ENCODE measurements at places on chromosomes 2 and 18.

DNA sequence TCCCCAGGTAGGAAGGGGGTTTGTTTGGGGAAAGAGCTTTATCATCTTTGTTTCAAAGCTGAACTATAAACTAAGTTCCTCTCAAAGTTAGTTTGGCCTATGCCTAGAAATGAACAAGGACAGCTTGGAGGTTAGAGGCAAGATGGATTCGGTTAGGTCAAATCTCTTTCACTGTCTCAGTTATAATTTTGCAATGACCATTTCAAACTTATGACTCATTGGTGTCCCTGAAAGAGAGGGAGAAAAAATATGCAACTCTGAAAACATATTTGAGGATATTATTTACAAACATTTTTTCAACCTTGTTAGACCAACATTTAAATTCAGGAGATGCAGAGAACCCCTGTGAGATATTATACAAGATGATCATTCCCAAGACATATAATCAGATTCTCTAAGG is 95.7 kb downstream of the EFEMP1 start:
- no peak for DNase-seq

GRCh38 chr2:112688086-112688880 is 32.5 kb upstream of the NT5DC4 start:
- no peak for DNase-seq

DNA sequence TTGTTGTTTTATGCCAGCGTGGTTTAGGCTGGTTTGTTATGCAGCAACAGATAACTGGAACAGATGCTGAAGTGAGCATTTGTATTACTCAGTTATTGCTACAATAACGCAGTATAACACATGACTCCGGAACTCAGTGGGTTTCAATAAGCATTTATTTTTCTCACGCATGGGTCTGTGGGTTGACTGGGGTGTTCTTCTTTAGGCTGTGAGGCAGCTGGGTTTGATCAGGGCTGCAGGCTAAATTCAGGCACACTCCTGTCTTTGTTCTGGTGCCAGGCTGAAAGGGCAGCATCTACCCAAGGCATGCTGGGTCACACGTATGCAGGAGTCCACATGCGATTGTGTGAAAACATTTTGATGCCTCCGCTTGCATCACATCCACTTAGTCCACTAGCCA is 3.8 kb upstream of the SLC1A4 start:
- DNase-seq, result no peak

DNA sequence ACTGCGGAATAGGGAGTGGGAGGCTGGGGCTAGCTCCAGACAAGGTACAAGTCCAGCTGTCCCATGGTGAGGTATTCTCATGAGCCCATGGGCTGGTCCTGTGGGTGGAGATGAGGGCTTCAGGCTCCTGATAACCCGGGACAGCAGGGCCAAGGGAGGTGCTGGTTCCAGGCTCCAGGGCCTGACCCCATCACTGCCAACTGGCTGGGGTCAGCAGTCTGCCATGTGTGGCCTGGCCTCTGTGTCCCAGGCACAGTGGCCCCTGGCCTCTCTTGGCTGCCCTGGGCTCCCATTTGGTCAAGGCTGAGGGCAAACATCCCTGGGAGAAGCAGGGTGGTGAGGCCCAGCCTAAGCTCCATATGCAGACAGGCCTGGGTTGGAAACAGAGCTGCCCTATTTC is 966 bp upstream of the OXER1 start:
- DNase-seq, result no peak

- DNase-seq, result no peak
These were observed 1144.7 kb upstream of the PIK3C3 start for GRCh38 chr18:40810372-40810771.

GRCh38 chr2:68366083-68366560 is 1.0 kb downstream of the PLEK start:
- no peak for DNase-seq

- DNase-seq, result no peak
These were observed 876.0 kb downstream of the SLC4A3 start for GRCh38 chr2:220503431-220503830.

DNA sequence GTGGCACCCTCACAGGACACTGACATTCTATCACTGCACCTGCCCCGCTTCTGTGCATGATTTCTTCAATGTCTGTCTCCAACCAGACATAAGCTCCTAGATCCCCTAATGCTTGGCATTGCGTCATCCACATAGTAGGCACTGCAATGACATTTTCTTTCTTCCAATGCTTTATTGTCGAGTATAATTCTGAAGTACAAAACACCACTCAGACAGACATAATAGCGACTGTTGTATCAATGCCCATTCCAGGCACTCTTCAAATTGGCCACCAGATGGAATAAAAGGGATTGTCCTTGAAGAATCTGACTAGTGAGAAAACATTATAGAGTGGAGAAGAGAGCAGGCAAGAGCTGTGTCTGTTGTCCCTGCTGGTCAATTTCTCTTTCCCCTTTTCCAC is 89.0 kb downstream of the LPIN1 start:
- DNase-seq, result no peak

DNA sequence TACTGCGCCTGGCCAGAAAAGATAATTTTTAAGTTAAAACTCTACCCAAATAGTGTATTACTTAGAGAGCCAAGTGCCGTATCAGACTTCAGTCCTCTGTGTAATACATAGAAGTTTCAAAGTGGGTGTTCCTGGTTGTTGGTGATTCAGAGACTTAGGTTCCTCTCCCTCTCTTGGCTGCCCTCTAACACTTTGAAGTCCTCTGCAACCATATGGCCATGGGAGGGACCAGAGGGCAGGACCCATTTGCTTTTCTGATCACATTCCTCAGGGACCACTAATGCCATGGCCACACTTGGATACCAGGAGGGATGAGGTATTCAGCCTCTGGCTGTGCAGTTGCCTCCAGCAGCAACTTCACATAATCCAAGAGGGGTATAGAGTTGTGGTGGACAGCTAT is 131.5 kb downstream of the CAPN13 start:
- no peak for DNase-seq

- DNase-seq, result no peak
These were observed 167.7 kb downstream of the MYO3B start for GRCh38 chr2:170345607-170346006.

DNA sequence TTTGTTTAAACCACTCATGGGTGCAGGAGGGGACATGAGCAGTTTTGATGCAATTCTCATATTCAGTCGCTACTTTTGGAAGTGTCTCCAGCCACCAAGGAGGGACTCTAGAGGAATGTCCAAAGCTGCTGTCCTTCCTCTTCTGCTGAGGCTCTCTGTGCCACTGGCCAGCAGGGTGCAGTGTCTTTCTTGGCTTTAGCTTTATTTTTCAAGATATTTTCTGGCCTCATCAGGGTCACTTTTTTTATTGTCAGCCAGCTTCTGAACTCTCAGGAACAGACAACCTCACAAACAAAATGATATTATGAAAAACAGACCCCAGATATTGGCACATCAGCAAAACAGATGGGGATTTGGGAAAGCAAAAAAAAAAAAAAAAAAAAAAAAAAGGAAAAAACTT is 289.3 kb upstream of the ZSWIM2 start:
- no peak for DNase-seq

DNA sequence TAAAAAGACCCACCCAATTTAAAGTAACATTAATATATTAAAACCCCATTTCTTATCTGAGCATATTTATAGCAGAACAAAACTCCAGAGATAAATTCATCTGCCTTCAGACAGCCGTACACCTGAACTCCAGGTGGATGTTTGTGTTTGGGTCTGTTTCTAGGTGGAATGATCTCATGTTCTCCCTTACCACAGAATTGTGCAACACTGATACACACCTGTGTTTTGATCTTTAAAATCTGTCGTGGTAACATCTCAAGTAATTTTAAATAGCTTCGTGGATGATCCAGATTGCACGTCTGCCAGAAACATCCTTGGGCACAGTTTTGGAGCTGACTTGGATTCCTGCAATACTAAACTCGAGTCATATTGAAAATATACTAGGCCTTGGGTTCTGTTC is 207.5 kb upstream of the FOSL2 start:
- no peak for DNase-seq

DNA sequence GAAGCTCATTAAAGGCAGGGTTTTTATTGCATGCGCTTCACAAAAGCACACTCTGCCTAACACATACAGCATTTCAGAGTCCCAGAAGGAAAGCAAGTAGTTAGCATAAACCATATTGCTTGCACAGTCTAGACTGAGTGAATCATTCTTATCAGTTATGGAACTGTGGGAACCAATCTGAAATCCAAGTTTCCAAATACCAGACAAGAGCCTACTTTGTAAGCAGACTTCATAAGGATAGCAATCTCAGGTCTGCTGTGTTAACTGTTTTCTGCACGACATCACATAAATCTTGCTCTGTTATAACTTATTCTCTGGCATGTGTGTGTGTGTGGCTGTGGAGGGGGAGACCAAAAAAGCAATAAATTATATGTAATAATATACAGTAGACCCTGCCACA is 608.1 kb upstream of the REG3G start:
- no peak for DNase-seq

DNA sequence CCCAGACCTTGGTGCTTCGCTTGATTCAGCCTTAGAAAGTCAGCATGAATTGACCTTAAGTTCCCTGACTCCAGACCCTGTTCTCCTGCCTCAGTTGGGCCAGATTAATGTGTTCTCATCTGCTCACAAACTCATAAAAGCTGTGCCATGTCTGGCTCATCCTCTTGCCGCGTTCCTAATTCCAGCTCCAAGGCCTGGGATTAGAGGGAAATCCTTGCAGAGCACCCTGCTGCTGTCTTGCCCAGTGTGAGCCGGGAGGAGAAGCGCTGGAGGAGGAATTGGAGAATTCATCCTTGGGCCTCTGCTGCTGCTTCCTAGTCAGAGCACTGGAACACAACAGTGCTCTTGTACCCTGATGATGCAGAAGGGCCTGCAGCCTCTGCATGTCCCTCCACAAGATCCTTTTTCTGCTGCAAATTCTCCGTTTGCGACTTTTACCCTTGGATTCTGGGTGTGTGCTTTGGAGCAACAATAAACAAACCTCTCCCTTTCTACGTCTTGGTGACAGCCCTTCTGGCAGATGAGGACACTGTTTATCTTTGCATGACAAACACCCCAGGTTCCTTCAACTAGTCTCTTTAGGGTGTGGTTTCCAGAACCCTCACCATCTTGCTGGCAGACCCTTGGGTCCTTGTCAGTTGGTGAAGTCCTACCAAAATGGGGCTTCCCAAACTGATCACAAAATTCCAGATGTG is 46.9 kb upstream of the CNGA3 start:
- DNase-seq, result no peak

DNA sequence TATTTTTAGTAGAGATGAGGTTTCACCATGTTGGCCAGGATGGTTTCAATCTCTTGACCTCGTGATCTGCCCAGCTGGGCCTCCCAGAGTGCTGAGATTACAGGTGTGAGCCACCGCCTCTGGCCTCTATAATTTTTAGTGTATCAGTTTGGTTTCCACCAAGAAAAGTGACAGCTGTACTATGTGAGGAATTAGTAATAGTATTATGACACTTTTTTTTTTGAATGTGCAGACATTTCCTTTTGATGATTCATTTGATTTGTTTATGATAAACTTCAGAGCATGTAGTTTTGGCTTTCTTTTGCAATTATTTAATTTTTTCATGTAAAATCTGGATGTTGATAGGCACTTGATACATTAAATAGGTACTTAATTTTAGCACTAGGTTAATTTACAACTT is 61.5 kb downstream of the PTPN4 start:
- no peak for DNase-seq

Measured in activated CD8-positive, alpha-beta memory T cell treated with anti-CD3 and anti-CD28 coated beads for 4 hours (primary cell).